Heart right ventricle (tissue), 16 donors: ENCODE measurements at places on chromosomes 1 and 21. TPM values are rescaled to one million over a fixed set of nuclear protein-coding genes. Genes with fewer than 3 reads are reported as not detected.

KCNJ15 gene
- 0.10 TPM for polyA plus RNA-seq

NPHS2 gene
- not detected for polyA plus RNA-seq

FOXJ3 gene
- polyA plus RNA-seq, result 9.6 TPM

TMEM54 gene
- 18.2 TPM for polyA plus RNA-seq

FOXD3 gene
- polyA plus RNA-seq, result 0.14 TPM

IFNLR1 gene
- 1.2 TPM for polyA plus RNA-seq

VTCN1 gene
- polyA plus RNA-seq, result not detected

KCNE2 gene
- polyA plus RNA-seq, result 0.04 TPM

RBM11 gene
- polyA plus RNA-seq, result 0.73 TPM

ALX3 gene
- 0.04 TPM for polyA plus RNA-seq

PLPP3 gene
- polyA plus RNA-seq, result 16.2 TPM

- no peak for DNase-seq
Observed at GRCh38 chr1:8879922-8880676, 1.6 kb upstream of the ENO1 start.

- no peak for DNase-seq
Observed at GRCh38 chr21:34196996-34197395, 123.6 kb downstream of the MRPS6 start.

DNA sequence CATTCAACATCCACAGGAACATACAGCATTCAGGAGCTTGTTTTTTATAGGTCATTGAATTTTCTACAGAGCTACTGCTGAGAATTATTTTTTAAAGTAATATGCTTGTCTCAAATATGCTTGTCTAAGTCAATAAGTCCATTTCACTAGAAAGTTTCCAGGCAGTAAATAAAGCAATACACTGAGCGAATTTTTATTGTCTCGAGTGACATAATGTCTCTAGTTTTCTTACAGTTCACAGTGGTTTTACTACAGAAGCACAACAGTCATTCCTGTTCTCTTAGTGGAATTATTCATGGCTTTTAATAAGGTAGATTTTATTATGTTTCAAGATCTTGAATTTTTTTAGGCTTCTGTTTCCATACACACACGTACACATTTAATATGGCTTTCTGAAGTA, 83.8 kb downstream of the HS2ST1 start:
- DNase-seq, result no peak

DNA sequence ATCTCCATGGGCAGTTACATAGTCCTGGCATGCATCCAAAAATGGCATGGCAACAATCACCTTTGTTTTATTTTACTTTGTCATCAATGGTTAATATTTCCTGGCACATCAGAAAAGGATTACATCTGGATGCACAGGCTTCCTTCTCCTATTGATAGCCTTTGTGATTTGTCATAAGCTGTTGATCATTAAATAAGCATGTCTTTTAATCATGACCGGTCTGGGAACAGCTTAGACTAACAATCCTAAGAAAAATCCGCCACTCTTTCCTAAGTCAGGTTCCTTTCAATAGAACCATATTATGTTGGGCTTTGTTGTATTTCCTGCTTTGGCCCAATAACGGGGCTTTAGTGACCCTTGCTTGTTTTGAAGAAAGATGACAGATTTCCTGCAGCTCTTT, 330.6 kb downstream of the DUSP10 start:
- no peak for DNase-seq

DNA sequence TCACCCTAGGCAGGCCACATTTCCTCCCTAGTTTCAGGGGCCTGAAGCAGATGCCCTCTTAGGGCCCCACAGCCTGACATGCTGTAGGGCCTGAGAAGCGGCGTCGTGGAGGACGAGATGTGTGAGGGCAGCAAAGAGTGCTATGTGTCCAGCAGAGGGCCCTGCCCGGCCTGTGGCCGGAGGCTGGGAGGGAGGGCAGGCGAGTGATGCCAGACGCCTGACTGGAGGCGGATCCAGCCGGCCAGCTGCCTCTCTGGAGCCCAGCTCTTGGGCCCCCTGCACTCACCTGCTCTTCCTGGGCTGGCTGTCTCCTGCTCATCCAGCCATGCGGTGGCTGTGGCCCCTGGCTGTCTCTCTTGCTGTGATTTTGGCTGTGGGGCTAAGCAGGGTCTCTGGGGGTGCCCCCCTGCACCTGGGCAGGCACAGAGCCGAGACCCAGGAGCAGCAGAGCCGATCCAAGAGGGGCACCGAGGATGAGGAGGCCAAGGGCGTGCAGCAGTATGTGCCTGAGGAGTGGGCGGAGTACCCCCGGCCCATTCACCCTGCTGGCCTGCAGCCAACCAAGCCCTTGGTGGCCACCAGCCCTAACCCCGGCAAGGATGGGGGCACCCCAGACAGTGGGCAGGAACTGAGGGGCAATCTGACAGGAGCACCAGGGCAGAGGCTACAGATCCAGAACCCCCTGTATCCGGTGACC, at the start of gene GPR37L1:
GPR37L1 (plus strand) TSS at position 279 of the 697 bp plus-strand sequence; CDS start at position 326, 47 bp downstream.
- peak; percentile 55 for DNase-seq

GRCh38 chr21:33478935-33479678, 667 bp downstream of the TMEM50B start:
- peak; percentile 7 for DNase-seq

DNA sequence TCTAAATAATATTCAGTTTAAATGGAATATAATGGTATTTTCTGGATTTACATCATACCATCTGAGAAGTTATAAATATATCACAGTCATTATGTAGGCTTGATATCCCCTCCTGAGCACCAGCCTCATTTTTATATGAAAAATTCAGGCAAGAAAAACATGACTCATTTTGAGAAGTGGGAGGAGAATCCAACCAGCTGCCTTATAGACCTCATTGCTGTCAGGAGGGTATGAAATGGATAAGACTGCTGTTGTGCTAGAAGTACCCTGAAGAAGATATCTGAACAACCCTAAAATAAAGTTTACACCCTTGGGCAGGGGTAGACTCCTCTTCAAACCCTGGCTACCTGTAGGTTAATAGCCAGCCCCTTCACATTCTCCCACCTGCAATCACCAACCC, 8.8 kb downstream of the GIPC2 start:
- no peak for DNase-seq

GRCh38 chr1:212218911-212219310, 66.3 kb upstream of the PPP2R5A start:
- DNase-seq, result no peak

DNA sequence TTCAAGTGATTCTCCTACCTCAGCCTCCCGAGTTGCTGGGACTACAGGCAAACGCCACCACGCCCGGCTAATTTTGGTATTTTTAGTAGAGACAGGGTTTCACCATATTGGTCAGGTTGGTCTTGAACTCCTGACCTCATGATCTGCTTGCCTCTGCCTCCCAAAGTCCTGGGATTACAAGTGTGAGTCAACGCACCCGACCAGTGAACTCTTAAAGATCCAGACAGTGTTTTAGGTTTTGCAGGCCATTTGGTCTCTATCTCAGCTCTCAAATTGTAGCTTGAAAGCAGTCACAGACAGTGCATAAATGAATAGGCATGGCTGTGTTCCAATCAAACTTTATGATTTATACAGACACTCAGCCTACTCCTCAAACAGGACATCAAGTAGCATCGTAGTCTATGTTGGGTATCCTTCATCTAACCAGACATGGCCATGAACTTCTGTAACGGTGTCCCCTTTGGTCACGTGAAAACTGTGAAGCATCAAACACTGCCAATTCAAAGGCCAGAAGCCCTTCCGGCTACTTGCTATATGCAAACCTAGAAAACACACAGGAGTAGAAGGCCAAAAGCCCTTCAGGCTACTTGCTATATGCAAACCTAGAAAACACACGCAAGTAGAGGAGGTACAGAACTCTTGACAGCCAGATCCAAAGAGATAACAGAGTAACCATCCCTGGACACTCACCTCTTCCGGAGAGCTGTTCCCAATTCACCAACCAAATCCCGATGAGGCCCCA, 3.1 kb downstream of the FUCA1 start:
- no peak for DNase-seq

DNA sequence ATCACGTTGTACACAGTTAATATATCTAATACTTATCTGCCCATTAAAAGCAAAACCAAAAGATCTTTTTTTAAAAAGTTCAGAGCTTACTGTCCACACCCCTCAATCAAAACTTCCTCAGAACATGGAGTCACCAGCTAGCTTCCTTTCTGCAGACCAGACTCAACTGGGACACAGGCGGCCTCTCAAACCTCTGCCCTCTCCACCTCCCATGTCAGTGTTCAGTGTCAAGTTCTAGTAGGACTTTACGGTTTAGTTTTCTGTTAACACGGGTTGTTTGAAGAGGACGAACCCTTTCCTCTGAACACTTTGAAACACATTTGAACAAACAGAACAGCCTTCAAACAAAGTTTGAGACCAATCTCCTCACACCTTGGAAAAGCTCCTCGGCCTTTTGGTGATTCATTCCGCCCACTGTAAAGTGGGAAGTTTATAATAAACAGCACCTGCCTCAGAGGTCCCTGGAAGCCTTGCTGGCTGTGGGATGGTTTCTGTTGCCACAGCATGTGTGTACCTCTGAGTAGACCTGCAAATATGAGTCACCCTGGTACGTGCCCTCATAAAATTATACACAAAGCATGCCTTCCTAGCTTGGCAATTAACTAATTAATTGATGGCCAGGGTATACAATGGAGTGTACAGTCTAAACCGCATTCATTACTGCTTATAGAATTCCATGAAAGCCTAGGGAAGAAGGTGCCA, 48.4 kb upstream of the SIPA1L2 start:
- DNase-seq, result no peak

DNA sequence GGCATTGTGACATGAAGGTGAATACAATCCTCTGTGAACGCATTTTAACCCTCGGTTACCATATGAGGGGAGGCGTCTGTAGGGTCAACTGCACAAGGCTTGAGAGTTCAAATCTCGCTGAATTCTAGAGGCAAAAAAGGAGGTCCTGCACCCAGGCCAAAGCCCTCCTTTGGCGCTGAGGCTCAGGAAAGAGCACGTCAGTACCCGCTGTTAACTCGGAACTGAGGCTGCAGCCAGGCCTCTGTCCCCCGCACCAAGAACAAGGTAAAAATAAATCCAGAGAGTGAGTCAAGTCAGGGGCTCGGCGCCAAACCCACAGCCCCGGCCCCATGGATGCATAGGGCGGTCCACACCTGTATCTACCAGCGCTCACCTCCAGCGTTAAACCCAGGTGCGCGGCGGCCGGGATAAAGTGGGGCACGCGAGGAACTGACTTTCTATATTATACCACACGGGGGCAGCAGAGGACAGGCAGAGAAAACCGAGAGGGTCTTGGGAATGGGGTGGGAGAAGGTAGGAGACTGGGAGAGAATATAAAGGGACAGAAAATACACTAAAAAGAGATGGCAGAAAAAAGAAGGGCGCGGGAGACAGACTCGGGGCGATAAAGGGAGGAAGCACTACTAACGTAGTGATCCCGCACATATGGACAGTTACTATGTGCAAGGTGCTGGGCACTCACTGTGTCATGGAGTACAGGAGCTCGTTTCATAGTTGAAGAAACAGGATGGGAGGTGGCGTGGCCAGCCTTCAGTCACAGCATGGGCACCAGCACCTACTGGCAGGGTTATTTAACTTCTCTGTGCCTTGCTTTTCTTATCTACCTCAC, 54.9 kb downstream of the DMRTA2 start:
- no peak for DNase-seq

DNA sequence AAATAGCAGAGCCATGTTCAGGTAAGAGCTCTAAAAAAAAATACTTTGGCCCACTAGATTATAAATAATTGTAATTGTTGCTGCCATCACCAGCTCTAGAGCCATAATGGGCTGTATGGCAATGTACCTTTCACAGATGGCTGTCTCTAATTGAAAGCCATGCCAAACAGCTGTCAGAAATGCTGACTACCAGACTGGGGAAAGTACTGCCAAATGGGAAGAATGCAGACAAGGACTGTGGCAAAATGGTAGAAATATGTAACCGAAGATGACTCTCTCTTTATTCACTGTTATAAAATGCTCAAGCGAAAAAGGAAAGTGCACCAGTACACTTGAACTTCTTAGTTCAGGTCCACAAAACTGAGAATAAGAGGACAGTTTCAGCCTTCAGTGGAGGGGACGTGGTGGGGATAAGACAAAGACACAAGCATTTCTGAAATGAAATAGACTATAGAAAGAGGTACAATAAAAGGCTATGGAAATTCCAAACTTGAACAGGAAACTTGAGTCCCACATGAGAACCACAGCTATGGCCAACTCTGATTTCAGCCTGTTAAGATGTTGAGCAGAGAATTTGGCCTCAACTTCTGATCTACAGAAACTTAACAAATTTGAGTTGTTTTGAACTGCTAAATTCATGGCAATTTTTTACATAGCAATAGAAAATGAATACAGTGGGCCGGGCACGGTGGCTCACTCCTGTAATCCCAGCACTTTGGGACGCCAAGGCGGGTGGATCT, 46.5 kb upstream of the LPGAT1 start:
- no peak for DNase-seq

GRCh38 chr1:206066479-206067171, 13.7 kb downstream of the RHEX start:
- no peak for DNase-seq

- no peak for DNase-seq
Observed at GRCh38 chr1:247115545-247115944, 11.4 kb upstream of the ZNF669 start.

- no peak for DNase-seq
Observed at GRCh38 chr21:42699196-42699595, 45.8 kb downstream of the PDE9A start.

DNA sequence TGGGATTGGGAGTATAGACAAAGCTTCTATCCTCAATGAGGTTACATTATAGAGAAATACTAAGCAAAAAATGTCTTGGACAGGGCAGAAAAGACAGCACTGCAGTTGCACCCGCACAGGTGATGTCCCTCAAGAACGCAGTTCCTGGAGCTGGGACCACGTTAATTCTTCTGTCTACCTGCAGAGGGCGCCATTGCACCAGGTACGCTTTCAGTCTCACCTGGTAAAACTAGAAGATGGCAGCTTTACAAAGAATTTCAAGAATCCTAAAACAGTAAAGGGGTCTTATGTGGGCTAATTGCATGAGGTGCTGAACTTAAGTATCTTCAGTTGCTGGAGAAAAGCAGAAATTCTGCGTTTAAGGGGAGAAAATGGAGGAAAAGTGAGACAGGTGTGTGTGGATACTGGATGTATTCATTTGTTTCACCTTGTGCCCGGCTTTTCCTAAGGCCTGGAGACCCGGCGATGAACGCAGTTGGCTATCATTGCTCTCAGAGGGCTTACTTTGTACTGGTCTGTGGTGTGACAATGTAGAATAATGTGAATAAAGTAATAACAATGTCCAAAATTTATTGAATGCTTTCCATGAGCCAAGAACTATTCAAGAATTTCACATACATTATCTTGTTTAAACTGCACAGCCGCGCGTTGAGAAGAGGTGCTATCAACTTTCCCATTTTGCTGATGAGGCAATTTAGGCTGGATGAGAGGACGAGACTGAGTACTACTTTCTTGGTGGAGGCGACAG, 276.3 kb upstream of the GREM2 start:
- DNase-seq, result no peak
